Activated naive CD8-positive, alpha-beta T cell treated with anti-CD3 and anti-CD28 coated beads, Interleukin-2, amount 50 U/mL, for 16 hours (primary cell): ENCODE measurements at places on chromosomes 16 and 17.

- no peak for DNase-seq
Observed at GRCh38 chr16:50124769-50125168, 28.3 kb upstream of the TENT4B start.

DNA sequence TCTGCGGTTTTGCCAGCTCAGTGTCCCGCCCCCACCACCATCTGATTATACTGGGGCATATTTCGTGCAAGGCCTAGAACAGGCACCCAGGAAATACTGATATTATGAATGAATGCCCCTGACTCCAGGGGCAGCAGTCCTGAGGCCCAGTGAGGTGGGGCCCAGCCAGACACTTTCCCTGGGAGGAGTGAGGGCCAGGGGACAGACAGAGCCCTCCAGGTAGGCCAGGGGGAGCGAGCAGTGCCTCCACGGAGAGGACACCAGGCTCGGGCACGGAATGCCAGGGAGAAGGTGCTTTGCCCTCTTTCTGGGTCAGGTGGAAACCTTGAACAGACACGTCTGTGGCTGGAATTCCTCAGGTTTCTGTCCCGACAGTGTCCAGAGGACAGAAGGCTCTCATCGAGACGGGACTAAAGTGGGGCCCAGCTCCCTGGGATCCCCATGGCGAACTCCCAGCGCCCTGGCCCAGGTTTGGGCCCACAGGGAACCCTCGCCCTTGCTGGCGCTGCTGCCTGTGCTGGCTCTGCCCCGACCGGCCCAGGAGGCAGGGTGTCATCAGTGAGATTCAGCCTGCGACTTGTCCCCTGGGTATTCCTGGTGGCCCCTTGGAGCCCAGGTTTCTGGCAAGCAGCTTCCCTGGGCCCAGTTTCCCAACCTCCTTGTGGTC lies 4.3 kb downstream of the KATNB1 start:
- no peak for DNase-seq

- DNase-seq = no peak
Observed at GRCh38 chr16:25747160-25747758, 55.5 kb downstream of the HS3ST4 start.

GRCh38 chr16:49048557-49048956 lies 233.1 kb downstream of the CBLN1 start:
- no peak for DNase-seq

GRCh38 chr16:10480151-10480550 lies 94.3 kb downstream of the ATF7IP2 start:
- DNase-seq = no peak

GRCh38 chr16:1923299-1924034 lies 5.3 kb upstream of the HS3ST6 start:
- DNase-seq = no peak
